ENCODE measurements at places on chromosomes 5 and 9.

DNA sequence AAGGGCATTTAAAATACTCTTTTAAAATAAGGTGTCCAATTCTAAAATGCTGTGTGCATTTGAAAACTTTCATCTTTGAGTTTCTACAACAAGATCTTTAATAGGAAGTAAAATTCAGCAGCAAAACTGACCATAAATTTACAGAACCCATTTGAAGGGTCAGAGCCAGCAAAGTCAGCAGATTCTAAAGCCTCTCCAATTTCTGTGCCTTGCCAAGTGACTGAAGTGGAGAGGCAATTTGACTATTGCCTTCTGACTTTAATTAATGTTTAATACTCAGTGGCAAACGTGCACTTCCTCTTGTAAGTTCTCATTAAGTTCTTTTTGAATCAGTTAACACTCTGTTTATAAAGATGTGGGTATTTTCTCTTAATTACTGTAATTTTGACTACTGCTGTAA is 155.2 kb downstream of the BAAT start:
- no peak for DNase-seq

DNA sequence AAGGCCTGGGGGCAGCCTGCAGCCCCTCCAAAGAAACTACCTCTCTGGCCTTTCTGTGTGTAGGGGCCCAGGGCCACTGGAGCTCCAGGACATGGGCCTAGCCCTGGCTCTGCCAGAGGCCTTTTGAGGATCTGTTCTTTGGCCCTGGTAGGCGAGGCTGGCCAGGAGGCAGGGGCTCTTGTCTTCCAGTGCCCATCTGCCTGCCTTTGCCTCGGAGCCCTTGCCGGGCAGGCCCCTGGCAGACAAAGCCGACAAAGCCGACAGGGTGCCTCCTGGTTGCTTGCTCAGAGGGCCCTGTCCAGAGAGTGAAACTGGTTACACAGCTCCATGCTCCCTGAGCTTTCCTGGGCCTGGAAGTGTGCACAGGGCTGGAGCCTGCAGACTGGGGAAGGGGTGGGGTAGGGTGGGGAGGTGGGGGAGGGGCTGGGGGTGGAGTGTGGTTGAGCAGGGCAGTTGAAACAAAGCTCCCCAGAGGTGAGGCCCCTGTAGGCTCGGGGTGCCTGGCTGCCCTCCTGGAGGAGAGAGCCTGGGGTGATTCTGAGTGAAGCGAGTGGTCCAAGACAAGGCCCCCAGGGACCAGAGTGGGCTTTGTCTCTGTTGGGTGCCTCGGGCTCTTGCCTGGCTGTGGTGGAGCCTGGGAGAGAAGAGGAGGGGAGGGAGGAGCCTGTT is 29.3 kb downstream of the PTPA start:
- peak; percentile 45 for DNase-seq

DNA sequence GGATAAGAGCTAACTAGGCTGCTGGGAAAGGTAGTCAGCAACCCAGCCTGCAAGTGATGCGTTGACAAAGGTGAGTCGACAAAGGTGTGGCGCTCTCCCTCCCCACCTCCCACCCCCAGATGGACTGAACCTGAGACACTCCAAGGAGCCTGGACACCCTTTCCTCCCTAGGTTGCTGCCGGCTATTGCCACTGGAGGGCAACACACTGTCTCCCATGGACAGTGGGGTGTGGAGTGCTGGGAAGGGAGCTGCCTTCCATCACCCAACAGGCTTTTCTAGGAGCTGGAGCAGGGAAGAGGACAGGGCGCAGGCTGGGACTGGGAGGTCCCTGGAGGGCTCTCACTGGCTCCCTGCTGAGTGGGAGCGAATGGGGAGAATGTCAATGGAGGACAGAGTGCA is 75.4 kb upstream of the ARAP3 start:
- DNase-seq: no peak

DNA sequence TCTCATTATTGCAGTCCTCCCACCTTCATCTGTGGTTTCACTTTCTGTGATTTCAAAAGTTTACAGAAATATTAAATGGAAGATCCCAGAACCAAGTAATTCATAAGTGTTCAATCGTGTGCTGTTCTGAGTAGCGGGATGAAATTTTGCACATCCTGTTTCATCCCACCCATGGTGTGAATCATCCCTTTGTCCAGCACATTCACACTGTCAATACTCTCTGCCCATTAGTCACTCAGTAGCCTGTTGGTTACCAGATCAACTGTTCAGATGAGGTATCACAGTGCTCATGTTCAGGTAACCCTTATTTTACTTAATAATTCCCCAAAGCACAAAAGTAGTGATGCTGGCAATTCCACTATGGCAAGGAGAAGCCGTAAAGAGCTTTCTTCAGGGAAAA is 26.8 kb downstream of the FAM81B start:
- DNase-seq: no peak

DNA sequence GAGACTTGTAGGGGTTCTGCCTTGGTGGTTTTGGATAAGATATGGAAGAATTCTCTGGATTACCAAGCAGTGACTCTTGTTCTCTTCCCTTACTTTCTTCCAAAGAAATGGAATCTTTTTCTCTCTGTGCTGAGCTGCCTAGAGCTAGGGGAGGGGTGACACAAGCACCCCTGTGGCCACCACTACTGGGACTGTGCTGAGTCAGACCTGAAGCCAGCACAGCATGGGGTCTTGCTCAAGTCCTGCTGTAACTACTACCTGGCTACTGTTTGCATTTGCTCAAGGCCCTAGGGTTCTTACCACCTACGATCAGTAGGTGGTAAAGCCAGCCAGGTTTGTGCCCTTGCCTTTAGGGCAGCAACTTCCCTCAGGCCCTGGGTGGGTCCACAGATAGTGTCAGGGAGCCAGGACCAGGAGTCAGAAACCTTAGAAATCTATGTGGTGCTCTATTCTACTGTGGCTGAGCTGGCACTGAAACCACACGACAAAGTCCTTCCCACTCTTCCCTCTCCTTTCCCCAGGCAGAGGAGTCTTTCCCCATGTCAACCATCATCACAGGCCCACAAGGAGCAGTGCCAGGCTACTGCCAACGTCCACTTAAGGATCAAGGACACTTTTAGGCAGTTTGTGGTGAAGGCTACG is 53.8 kb downstream of the SREK1 start:
- DNase-seq: no peak

DNA sequence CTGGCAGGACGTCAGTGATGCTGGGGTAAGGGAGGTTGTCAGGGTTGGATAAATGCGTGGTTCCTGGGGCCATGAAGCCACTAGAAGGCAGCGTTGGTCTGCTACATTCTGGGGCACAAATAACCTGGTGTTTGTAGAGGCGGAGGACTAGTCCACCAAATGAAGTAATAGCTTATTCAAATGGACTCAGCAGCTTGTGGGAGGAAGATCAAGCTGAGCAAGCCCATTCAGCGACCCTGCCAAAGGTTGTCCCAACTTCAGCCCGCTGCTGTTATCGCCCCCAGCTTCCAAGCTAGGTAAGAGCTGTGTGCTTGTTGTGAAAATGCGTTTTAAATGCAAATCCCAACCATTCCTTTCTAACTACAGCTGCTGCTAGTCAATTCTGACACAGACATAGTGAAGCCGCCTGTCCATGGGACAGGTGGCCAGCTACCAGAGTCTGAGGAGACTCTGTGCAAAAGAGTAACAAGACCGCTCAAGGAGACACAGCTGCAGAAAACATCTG is 7.6 kb upstream of the FAM240B start:
- DNase-seq: peak; percentile 12

DNA sequence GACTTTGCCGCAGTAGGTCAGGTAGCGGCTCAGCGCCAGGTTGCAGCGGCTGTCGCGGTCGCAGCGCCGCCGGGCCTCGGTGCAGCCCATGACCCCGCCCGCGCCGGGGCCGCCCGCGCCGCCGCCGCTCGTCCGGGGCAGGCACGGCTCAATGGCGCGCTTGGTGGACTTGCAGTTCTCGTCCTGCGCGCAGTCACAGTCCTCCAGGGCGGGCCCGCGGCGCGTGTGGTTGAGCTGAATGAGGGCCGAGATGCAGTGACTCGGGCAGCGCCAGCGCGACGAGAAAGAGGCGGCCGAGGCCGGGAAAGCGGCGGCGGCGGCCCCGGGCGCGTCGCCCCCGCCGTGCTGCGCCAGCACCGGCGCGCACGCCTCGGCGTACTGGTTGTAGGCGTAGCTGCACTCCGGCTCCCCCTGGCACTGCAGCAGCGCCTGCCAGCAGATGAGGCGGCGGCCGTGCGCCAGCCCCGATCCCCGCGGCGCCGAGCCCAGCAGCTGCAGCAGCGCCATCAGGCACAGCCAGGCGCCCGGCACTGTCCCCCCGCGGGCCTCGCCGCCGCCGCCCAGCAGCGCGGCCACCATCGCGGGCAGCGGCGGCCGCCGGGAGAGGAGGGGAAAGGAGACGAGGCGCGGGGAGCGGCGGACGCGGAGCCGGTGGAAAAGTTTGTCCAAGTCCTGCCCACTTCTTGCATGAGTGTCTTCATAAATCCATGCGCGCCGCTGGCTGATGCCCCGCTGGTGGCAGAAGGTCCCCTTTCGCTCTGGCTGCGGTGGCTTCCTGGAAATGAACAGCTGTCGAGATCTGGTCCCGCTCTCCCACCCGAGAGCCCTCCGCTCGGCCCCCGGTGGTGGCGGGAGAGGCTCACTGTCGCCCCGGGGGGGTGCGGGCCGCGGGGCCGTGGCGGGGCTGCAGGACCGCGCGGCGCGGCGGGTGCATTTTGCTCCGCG is 833 bp downstream of the GAS1 start:
- DNase-seq: peak; percentile 63

- no peak for DNase-seq
Observed at GRCh38 chr5:93717162-93717561, 24.2 kb downstream of the POU5F2 start.

GRCh38 chr9:19512103-19512832 is 103.5 kb downstream of the ACER2 start:
- no peak for DNase-seq

DNA sequence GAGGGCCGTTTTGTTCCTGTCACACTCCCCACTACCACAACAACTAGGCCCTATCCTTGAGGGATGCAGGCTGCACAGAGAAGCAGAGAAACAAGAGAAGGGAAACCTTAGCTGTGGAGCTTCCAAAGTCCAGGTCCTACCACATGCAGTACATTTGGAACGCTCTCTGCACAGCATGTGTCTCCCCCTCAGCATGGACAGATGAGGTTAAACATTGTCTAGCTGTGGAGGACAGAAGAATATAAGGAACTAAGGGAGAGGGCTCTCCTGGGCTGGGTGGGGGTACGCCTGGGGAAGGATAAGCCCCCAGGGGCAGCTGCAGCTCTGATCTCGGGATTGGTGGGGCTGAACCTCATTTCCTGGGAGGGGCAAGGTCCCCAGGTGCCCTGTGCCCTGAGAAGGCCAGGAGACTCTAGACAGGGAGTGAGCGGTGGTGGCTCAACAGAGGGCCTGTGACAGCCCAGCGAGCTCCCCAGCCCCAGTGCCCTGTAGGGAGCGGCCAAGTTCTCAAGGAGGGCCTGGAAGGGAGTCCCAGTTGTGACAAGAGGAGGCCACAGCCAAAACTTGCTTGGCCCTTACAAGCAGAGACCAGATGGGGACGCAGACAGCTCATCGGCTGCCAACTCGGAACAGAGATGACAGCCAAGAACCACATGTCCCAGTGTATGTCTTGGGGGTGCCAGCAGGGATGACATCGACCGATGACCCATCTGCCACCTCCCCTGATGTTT is 30.1 kb downstream of the TSPAN17 start:
- DNase-seq: no peak

GRCh38 chr9:4762108-4762885 is 21.3 kb upstream of the AK3 start:
- DNase-seq: peak; percentile 93

- DNase-seq: no peak
Observed at GRCh38 chr9:4550777-4551484, 60.7 kb downstream of the SLC1A1 start.

- DNase-seq: no peak
Observed at GRCh38 chr5:142826741-142827492, 56.7 kb downstream of the ARHGAP26 start.

DNA sequence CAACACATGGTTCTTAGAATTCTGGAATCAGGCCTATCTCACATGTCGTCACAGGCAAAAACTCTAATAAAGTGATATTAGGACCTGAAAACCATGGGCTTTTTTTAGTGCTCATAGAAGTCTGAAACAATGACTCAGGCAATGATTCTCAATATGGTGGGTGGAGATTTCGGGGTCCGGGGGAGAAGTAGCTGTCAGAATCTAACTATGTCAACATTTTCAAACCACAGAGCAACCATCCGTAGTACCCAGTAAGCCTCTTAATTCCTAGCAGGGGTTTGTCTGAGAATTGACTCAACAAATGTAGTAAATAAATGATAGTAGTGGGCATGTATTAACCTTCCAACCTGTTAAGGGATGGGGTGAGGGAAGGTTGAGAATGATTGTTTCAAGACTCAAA is 2.6 kb downstream of the AMACR start:
- DNase-seq: no peak

DNA sequence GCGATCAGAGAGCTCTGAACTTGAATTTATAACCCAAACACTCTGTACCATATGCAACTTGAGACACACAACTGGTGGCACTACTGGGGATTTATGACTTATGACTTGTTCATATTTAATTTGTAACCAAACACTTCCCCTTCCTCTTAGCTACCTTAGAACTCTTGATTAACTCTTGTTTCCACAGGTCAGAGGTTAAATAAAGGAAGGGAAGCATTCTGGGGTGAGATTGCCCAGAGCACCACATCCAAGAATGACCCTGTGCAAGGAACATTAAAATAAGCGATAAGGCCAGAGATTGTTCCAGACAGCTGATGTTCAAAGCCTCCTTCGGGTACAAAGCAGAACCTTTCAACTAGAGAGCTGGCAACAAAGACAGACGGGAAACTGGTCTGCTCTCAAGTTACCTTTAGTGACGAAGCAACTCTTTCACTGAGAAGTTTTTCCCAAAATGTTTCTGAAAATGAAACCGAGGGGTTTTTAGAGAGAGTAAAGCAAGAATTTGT is 242.6 kb downstream of the DENND1A start:
- DNase-seq: no peak

- DNase-seq: no peak
Observed at GRCh38 chr9:95741631-95742030, 133.9 kb upstream of the ERCC6L2 start.

GRCh38 chr5:14768508-14769365 is 102.8 kb downstream of the ANKH start:
- DNase-seq: no peak

GRCh38 chr5:155767470-155767869 is 559.5 kb upstream of the SGCD start:
- DNase-seq: no peak

- DNase-seq: no peak
Observed at GRCh38 chr5:137462265-137462590, 36.9 kb downstream of the SPOCK1 start.

- no peak for DNase-seq
Observed at GRCh38 chr5:40172721-40173120, 507.0 kb upstream of the PTGER4 start.

DNA sequence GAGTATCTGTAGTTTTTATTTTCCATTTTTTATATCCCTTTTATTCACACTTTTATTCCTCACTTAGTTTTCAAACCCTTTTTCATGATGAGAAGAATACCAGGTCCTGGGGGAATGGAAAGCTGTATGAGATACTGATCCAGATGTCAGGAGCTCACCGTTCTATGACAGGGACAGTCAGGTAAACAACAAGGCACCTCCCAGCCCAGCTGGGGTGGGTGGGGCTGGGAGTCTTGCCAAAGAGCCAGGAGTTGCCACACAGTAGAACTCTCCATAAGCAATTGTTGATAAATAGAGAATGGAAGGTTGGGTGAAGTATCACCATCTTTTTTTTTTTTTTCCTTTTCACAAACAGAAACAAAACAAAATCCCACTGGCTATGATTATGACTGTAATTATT is 225.8 kb downstream of the NSG2 start:
- no peak for DNase-seq
